ENCODE measurements at places on chromosomes 1 and 21.

DNA sequence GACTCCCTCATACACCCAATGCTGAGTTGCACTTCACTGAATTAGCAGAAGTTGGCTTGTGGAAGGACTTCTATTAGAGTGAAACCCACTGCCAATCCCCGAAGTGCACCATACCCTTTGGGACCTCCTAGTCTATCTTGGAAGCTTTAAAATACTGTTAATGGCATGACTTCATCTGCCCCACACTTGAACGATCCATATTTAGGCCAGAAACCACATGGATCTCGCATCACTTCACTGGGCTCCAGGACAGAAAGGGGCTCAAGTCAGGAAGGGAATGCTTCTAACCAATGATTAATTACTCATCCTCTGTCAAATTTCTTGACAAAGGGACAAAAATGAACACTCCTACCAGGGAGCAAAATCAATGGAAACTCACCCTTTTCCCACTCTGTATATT is 69.1 kb downstream of the BCAR3 start:
- no peak for DNase-seq

- no peak for DNase-seq
These were observed 33.5 kb downstream of the ODR4 start for GRCh38 chr1:186409091-186409490.

DNA sequence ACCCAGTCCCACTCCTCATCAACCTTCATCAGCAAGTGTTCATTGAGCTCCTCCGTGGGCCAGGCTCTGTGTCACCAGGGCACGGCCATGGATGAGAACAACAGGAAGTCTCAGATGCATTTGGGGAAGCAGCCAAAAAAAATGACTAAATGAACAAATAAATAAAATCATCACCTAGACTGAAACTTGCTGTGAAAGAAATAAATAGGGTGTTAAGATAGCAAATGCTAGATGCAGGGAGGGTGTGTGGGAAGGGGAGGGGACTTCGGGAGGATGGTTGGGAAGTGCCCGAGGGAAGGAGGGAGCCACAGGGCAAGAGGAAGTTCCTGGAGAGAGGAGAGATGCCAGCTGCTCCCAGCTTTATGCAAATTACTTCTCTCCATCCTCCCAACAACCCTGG is 696.7 kb downstream of the PTPRU start:
- DNase-seq, result no peak

GRCh38 chr1:239308701-239309333 is 77.6 kb upstream of the CHRM3 start:
- DNase-seq, result peak; percentile 1

DNA sequence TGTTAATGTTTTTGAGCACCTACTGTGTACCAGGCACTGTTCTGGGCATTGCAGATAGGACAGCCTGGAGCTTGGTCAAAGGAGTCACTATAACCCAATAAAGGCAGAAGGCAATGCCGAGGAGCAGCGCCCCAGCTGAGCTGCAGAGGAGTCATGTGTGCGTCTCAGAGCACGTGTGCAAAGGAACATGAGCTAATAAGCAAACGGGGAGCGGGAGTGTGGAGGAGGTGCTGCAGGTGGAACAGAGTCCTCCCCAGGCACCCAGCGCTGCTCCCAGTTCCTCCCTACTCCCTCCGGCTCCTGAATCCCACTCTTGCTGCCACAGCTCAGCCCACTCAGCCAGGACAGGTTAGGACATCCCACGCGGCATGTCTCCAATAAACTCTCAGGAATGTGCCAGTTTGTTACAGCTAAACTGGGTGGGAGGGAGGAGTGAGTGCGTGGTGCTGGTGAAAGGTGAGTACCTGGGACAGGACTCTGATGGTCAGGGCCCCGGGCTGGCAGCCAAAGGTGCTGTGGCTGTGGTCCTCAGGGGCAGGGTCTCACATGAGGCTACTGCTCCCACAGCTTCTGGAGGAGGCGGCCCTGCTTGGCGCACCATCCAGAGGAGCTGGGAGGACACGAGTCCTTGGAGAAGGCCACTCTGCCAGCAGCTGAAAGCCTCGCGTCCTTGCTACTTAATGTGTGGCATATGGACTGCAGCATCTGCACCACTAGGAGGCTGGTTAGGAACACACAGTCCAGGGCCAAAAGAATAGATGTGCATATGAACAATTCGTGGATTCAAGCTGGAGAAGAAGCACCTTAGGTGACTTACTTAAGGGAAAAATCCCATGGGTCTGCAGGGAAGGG is 52.3 kb downstream of the GRIK3 start:
- peak; percentile 42 for DNase-seq

DNA sequence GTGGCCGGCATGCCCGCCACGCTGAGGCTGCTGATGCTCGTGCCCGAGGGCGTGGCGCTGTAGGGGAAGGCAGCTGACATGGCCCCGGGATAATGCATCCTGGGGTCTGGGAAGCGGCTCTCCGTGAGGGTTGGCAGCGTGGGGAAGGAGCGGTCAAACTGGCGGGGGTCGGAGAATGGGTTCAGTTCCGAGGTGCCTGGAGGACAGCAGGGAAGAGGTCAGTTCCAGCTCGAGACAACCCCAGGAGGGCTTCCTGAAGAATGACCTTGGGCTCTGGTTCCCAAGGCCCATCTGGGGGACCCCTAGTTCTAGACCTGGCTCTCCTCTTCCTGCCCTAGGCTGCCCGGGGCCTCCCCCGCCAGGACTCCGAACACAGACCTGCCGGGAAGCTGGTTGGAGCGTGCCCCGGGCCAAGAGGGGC is 27.6 kb downstream of the RUNX3 start:
- no peak for DNase-seq

DNA sequence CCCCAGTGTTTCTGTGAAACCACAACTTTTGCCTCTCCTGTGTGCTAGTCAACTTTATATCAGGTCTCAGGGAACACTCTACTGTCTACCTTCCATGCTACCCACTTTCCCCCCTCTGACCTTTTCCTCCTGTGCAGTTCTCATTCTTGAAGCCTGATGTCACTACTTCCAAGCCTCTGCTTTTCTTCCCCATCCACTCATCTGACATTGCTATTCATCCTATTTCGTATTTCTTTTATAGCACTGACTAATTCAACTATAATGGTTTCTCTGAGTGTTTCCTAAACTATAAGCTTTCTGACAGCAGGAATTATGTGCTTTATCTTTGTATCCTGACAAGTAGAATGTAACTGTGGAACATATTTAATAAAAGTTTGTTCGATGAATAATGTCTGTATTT is 18.2 kb upstream of the DPH5 start:
- no peak for DNase-seq
